NCI-H1048 (cell line): ENCODE measurements at places on chromosomes 7 and 10.

- DNase-seq: no peak
These were observed 151.0 kb upstream of the FRMD4A start for GRCh38 chr10:14481752-14482151.

- DNase-seq: no peak
These were observed 2.5 kb downstream of the EIF3B start for GRCh38 chr7:2357165-2357564.

- DNase-seq: no peak
These were observed 143.2 kb upstream of the C7orf33 start for GRCh38 chr7:148447221-148447849.

GRCh38 chr10:56346845-56347415 lies 14.1 kb downstream of the ZWINT start:
- no peak for DNase-seq

DNA sequence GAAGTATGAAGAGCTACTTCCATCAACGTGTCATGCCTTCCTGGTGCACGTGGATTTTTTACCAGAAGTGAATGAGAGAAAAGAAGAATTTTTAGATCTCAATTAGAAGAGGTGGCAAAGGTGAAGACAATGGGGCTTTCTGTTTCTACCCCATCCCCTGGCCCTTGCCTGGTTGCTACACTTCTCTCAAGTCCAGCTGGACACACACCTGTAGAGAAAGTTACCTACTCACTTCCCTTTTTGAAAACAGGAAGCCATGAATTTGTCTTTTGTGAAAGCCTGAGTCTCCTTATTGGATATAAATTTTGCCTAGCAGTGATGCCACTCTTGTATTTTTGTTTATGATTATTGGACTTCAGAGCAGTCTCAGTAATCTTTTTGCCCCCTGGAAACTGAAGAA lies 142.9 kb upstream of the AKR1E2 start:
- DNase-seq: no peak

- DNase-seq: no peak
These were observed 74.5 kb downstream of the INSIG1 start for GRCh38 chr7:155371884-155372781.

DNA sequence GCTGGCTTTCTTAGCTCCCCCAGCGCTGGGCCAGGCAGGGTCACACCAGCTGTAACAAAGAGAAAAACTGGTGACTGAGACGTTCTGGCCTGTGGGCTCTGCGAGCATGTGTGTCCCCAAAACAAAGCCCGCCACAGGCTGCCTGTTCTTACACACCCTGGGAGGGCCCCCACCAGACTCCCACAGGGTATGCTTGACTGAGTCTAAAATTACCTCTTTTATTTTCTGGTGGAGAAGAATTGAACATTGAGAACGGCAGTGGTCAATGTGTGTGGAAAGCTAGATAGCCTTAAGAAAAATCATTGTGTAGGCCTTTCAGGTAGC lies 808 bp downstream of the C10orf71 start:
- no peak for DNase-seq
